ENCODE measurements at places on chromosomes 1 and 21.

DNA sequence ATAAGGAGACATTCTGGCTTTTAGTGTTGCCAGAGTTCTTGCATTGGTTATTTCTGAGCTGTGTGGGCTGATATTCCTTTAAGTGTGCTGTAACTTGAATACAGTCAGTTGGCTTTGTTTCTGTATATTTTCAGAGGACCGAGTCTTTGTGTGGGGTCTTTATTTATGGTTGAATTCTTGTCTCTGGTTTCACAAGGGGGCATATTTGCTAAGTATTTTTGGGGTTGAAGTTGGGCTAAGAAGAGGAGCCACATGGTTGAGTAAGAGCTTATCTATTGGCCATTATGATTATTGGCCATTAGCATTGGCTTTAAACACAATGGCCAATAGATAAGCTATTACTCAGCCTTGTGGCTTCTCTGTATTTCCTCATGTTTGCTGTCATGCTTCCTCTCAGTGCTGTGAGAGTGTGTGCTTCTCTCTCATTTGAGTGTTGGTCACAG is 26.3 kb upstream of the PTGFR start:
- no peak for DNase-seq

DNA sequence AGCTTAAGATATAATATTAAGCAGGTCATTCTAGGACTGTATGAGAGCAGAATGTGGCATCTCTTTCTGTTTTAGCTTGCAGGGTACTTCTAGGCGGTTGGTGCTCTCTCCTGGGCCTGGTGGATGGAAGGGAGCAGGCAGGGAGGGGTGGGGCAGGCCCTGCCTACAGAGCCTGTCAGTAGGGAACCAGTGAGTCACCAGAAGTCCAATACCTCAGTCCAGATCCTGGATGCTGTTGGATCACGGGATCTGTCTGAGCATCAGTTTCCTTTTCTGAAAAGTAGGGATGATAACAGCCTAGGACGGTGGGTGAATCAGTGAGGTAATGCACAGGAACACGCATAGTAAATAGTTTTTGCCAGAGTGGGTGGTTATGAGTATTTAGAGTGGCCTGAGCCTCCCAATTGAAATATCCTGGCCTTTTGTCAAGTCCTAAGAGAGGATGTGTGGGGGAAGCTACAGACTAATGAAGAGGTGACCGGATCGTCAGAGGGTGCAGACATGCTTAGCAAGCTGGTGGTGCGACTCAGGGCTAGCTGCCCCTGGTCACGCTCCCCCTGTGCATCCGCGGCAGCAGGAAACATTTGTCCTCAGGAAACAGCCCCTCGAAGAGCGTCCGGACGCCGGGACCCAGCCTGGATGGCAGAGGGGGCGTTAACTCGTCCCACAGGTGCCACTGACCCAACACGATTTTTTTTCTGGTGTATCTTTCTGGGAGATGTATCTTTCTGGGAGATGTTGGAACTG is 23.9 kb downstream of the NAV1 start:
- no peak for DNase-seq

- no peak for DNase-seq
Measured at GRCh38 chr1:173424782-173425407, 52.2 kb upstream of the PRDX6 start.

DNA sequence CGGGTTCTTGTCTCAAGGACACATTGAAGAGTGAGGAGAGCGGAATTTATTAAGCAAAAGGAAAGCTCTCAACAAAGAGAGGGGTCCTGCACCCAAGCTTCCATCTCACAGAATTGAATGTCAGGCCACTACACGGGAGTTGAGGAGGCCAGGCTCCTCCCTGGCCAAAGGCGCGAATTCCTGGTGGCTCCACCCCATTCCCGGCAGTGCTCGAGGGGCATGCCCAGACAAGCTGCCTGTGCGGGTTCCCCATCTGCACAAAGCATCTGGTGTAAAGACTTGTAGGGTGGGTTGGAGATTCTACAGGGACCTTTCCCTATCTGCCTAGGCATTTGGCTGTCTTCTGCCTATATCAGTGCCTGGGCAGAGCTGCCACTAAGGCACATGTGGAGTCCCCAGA is 648.5 kb upstream of the PKN2 start:
- DNase-seq = no peak

DNA sequence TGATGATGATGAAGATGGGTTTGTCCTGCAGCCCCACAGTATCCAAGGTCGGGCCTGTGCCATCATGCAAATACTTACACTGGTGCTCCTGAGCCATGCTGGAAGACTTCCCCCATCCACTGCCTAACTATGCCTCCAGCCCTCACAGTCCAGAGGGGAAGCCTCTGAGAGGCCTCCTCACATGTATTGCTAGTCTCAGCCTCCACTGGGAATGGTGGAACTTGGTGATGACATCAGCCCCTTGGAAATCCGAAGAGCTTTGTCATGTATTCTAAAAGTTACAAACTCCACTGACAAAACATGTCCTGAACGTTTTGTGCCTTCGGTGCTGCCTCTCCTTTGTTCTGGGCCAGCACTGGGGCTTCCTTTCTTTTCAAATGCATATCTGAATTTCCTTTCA is 61.1 kb upstream of the DMRTB1 start:
- no peak for DNase-seq

DNA sequence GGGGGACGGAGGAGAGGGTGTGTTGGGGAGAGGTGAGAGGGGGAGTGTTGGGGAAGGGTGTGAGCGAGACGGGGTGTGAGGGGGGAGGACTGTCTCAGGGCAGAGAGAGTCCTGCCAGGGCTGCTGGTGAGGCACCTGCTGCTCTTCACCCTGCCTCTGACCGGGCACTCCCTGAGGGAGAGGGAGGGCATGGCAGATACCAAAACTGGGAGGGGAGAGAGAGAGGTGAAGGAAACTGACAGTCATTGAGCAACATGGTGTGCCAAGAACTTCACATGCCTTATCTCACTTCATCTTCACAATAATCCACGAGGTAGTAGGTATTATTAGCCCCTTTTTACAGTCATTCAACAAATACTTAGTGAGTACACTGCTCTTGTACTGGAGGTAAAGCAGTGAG is 61.3 kb upstream of the ARTN start:
- DNase-seq = no peak

DNA sequence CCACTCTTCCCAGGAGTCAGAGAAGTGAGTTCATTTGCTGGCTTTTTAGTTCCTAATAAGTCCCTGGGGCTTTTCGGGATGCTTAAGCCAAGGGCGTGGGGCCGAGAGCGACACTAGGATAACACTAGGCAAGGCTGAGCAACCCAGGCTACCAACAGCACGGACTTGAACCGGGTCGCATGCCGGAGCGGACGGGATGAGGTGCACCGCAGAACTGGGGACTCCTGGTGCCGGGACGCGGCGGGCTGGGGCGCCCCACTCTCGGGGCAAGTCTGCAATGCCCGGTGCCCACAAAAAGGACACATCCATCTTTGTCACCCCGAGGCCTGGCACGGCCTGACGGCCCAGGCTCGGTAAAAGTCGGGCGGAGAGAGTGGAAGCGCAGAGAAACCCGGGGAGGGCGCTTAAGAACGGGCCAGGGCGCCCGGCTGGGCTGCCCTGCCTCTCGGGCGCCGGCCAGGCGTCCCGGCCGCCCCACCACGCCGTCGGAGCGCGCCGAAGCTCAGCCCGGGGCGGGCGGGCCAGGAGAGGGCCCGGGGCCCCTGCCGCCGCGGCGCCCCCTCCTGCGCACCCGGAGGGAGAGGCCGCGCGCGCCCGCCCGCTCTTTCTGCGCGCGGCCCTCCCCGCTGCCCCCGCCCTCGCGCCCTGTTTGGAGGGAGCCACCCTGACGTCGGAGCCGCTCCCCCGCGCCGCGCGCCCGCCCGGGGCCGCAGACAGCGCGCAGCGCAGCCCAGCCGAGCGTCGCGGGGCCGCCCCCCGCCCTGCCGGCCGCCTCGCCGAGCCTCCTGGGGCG is at the start of gene NBL1:
NBL1 (plus strand) TSS at position 710 of the 793 bp plus-strand sequence. CDS start 10,720 bp downstream, outside the sequence.
- peak; percentile 83 for DNase-seq

DNA sequence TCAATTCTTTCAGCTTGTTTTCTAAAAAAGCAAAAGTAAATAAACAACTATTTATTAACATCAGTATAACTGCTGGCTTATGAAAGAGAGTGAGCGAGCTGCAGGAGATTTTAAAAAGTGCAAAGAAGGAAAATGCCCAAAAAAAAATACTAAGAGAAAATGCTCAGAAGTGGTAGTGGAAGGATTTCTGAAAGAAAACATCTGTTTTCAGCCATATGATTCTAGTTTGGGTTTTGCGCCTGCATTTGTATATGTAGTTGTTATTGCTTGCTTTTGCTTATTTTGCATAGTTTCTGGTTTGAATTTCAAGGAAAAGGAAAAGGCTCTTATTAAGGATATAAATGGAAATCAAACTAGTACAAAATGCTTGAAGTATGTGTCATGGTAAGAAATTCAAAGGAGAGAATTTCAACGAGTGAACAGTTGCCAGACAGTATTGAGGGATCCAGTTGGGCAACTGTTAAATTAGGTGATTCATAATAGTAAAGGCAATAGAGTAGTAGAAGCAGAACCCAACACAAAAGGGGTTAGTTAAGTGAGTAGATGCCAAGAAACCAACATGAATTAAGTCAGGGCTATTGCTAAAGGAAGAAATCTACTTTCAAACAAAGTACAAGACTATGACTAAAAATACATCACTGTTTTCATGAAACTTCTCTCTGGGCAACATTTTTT is 1.2 kb downstream of the GBP5 start:
- no peak for DNase-seq

- DNase-seq = no peak
Measured at GRCh38 chr1:192766009-192766625, 42.7 kb upstream of the RGS2 start.

- no peak for DNase-seq
Measured at GRCh38 chr1:198677871-198678270, 39.0 kb downstream of the PTPRC start.

- DNase-seq = no peak
Measured at GRCh38 chr1:16231331-16232315, 5.4 kb downstream of the CPLANE2 start.

- DNase-seq = peak; percentile 89
Measured at GRCh38 chr1:172638885-172639831, 19.7 kb upstream of the FASLG start.

- no peak for DNase-seq
Measured at GRCh38 chr1:60866917-60867531, 215.3 kb upstream of the NFIA start.

GRCh38 chr1:182845379-182845778 is 6.2 kb downstream of the DHX9 start:
- no peak for DNase-seq

DNA sequence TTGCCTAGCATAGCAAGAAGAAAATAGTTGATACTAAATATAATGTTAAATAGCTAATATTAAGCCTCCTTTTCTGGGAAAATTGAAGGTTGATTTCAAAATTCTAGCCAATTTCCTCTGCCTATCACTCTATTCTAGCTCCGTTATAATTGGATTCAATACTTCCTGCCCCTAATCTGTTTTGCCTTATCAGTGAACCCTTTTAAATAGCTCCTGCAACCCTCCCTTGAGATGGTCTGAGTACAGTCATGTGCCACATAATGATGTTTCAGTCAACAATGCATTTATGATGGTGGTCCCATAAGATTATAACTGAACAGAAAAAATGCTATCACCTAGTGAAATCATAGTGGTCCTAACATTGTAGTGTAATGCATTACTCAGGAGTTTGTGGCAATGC is 79.7 kb upstream of the PBX1 start:
- DNase-seq = no peak

GRCh38 chr1:99327357-99327756 is 63.1 kb downstream of the PLPPR4 start:
- DNase-seq = no peak

DNA sequence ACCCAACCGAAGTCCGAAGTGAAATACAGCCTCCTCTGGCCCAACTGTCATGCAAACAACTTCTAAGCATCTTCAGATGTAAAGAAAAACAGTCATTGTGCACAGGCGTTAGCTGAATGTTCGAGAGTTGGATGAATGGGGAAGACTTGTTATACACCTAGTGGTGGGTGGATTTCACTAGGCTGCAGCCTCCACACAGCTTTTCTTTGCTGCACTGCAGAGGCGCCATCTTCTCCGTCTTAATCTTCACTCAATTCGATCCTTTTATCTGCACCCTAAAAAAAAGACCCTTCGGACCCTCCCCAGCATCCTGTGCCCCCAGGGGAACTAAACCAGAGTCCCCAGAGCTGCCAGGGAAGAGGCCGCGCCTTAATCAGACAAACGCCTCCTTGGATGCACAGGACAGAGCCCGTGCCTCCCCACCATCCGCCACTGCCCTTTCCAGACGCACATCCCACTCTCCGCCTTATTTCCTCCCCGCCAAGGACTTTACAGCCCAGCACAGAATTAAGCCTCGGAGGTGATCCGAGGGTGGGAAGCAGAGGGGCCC is 1.4 kb downstream of the APP start:
- DNase-seq = peak; percentile 48

- no peak for DNase-seq
Measured at GRCh38 chr1:60923389-60924087, 158.8 kb upstream of the NFIA start.

DNA sequence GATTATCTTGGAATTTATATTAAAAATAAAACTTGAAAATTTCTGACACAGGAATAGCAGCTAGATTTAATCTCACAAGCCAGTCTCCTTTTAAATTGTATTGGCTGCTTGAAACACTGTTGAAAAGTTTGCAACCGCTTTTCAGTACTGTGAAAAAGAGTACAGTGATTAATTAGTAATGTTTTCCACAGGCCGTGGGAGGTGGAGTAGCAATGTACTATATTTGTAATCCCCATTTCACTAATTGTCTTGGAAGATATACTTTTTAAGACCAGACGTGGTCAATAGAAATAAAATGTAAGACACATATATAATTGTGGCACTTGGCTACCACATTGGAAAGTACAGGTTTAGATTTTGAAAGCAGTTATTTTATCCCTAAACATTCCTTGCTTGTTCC is 40.8 kb upstream of the MYOCOS start:
- DNase-seq = no peak

GRCh38 chr1:97632776-97633175 is 288.1 kb downstream of the DPYD start:
- DNase-seq = no peak

DNA sequence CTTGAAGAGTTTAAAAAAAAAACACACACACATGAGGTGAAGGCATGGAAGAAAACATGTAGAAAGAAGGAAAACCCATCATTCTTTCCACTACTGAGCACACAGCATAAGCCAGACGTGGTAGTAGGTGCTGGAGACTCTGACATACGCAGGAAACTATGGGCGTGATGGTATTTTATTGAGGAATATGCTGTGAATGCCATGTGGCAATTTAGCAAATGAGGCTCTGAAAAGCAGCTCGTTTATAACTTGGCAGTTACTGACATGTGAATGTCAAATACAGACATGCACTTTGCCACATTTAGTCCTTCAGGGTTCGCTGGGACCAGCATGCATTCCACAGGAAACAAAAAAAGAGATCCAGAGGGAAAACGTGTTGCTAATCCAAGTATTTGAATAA is 74.3 kb upstream of the IFNAR2 start:
- no peak for DNase-seq

DNA sequence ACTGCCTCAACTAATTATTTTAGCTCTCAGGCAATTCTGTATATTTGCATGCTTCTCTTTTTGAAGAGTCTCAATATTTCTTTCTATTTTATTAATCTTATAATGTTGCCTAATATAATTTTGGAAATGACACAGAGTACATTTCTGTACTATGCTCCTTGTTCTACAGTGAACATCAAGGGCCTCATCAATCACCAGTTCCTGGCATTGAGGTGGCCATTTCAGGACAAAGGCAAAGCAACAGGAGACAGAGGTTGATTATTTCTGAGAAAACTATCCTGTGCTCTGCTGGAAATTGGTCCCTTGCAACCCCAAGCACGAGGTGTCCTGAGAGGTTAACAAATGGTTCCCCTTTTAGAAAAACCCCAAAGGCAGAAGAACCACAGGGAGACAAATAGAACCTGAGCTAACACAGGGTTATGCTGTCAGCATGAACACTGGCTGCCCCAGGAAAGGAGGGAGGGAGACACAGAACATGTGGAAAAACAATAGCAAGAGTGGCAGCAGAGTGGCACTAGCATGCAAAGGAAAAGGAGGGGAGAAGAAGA is 63.9 kb upstream of the VAV3 start:
- no peak for DNase-seq

Data from CD4-positive, alpha-beta memory T cell (primary cell).